ENCODE measurements at places on chromosomes 12 and 14.

DNA sequence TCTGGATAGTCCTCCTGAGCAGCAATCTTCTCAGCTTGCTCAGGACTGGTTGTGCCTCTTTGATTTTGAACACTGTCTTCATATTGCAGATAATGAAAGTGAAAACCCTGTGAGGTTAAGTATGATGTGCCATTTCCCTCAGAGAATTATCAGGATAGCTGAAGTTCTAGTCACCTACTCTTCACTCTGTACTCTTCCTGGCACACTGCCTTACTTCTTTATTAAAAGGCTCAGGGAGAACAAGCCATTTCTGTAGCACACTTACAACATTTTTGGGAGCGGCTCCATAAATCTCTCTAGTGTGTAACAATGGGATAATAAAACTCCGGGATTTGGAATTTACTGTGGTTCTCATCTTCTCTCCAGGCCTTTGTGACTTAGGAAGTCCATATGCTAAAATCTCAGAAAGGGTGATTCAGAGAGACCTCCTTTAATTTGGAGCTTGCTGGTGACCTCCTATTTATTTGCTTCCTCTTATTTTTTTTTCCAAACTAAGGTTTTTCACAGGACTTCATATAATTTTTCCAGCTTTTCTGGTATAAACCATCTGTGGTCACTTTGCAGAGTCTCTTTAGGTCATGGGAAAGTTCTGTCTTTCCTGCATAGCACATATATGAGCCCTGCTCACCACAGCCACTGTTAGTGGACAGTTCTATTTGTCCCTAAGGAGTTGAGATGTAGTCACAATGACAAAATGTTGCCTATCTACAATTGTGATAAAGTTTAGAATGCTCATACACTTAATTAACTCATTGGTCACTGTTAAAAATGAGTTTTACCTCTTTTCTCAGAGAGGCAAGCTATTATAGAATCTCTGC, 53.5 kb upstream of the LDHB start:
- DNase-seq, result no peak

DNA sequence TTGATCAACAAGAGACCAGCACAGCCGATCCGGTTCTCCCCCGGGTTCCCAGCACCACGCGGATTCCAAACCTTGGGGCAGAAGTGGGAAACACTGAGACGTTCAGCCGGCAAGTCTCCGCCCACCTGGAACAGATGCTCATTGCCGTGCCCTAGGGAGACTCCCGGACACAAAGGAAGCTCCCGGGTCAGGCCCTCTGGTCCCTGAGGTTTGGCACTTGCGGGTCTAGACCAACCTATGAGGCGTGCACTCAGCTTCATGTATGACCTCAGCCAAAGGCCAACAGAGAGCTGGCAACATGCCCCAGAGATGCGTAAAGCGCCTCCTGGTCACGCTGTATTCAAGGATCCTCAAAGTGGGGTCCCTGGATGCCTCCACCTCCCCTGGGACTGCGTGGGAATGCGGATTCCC, 2.5 kb downstream of the RIMBP2 start:
- DNase-seq, result no peak

DNA sequence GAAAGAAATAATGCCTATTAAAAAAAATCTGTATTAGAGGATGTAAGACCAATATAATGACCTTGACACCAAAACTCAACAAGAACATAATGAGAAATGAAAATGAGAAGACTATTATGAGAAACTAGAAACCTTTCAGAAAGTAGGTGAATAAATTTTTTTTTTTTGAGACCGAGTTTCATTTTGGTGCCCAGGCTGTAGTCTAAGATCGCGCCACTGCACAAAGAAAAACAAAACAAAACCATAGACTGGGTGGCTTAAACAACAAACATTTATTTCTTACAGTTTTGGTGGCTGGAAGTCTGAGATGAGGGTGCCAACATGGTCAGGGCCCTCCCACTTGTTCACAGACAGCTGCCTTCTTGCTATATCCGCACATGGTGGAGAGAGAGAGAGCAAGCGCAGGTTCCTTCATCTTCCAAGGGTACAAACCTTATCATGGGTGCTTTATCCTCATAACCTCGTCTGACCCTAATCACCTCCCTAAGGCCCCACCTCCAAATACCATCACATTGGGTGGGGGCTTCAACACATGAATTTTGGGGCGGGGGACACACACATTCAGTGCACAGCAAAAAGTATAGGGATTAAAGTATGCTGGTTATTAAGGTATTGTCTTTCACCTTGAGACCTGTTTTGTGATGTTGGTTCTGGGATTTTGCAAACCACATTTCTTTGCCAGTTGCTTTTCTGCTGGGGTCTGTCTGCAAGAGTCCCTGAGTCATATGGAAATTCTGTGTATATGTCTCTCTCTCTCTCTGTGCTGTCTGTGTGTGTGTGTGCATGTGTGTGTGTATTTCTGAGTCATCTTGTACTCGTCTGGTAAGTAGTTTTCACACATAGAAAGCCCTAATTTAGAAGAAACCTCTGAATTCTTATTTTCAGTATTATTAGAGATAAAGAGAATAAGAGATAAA, 26.2 kb downstream of the ZCRB1 start:
- DNase-seq, result peak; percentile 12

- no peak for DNase-seq
These were observed 20.6 kb downstream of the ST8SIA1 start for GRCh38 chr12:22313963-22314330.

DNA sequence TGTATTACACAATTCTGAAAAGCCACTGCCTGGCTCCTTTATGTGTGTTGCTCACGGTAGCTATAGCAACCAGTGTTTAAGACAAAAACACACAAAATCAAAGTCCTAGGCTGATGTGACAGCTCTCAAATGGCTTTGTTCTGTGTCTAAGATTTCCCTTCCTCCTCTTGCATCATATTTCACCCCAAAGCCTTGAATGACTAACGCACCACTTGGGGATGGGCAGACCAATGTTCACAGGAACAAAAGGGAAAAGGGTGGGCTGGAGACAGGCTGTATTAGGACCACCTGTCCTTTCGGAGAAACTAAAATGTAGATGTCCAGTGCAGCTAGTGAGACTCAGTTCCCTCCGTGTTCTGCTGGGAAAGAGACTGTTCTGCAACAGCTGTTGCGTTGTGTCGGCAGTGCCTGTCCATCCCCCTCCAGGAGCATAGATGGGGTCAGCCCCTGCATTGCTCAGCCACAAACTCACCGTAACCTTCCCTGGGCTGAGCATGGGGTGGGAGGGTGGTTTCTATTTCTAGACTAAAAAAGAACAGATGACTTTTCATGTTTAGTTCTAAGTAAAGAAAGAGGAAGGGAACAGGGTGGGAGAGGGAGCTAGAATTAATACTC, 26.8 kb upstream of the DAAM1 start:
- peak; percentile 50 for DNase-seq

DNA sequence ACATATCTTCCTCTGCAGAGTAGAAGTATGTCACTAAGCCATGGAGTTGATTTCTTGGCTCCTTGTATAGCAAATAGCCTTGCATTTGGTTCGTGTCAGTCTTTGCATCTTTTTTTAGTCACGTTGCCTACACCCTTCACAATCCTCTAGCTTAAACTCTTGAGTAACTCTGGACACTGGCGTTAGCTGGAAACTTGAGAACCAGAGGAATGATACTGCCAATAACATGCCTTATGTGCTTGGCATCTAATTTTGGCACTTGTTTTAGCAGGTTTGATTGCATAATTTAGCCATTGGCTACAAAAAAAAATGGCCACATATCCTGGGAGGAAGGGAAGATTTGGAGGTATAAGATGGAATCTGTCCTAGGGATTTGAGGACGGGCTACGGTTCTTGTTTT, 136.2 kb downstream of the ETV6 start:
- DNase-seq, result no peak

DNA sequence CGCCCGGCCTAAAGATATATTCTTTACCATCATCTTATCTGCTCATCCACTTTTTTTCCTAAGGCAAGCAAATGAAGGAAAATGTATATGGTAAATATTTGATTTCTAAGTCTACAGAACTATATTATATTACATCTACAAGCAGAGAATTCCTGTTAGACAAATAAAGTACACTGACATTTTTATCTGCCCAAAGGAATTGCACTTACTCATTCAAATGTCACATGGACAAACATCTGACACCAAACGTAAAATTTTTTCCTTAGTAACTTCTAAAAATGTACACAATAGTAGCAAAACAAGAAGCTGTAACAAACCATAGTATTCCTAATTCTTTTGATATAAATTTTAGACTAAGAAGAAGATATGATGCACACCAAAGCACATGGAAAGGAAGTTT, 51.0 kb downstream of the SPPL3 start:
- no peak for DNase-seq

Measured in suppressor macrophage treated with lipopolysaccharide for 4 hours (primary cell).